Kidney epithelial cell (primary cell): ENCODE measurements at places on chromosomes 2 and 18. TPM values are rescaled to one million over a fixed set of nuclear protein-coding genes. Genes with fewer than 3 reads are reported as not detected.

Gene GALR1
- not detected in 2 replicates for total RNA-seq

Gene STK36
- total RNA-seq, result 30.0 and 49.3 TPM in 2 replicates

DNA sequence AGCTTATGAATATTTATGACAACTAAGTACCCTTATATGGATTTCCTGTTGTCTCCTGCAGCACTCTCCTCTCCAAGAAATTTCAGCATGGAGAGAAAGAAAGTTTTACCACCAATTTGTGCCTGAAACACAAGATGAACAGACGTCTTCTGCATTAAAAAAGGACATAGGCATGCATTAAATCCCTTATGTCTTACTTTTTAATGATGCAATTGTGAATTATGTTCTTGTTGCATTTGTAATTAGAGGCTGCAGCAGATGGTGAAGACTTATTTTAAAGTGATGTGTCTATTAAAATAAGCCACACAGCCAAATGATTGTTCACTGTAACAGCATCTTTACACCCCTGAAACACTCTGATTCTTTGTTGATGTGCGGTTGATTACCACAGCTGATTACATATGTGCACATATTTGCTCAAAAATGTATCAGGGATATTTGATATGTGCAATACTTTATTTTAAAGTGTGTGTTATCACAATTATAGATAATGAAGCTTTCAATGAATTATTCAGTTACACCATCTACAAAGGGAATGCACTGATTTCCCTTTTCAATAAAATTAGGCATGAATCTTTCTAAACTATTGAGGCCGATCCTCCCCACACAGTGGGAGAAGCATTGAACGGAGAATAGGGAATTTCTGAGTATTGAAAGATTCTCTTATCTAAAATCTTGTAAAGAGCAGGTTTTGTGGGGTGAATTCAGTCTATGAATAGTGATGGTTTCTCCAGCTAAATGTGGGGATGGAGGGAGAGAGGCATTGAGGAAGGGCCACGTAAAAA lies 585.1 kb downstream of the SLC4A3 start:
- no peak for DNase-seq

- no peak for DNase-seq
Measured at GRCh38 chr2:36597003-36597531, 901 bp downstream of the FEZ2 start.

DNA sequence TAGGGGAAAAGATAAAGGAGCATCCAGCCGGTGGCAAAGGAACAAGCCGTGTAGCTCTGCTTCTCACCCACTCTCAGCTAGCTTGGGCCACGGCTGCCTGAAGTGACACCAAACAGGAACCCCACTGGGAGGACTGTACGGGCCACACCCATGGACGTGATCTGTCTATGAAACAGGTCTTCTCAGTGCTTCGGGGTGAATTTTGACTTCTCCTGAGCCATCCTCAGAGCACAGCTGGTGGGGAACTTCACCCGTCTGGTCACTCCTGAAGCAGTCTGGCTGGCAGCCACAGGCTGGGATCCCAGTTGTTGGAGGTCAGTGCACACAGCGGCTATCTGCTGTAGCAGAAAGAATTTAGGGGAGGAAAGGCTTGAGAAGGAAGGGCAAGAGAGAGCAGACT lies 223.8 kb downstream of the FAM210A start:
- no peak for DNase-seq

- no peak for DNase-seq
Measured at GRCh38 chr2:216554755-216555154, 56.1 kb downstream of the RPL37A start.

DNA sequence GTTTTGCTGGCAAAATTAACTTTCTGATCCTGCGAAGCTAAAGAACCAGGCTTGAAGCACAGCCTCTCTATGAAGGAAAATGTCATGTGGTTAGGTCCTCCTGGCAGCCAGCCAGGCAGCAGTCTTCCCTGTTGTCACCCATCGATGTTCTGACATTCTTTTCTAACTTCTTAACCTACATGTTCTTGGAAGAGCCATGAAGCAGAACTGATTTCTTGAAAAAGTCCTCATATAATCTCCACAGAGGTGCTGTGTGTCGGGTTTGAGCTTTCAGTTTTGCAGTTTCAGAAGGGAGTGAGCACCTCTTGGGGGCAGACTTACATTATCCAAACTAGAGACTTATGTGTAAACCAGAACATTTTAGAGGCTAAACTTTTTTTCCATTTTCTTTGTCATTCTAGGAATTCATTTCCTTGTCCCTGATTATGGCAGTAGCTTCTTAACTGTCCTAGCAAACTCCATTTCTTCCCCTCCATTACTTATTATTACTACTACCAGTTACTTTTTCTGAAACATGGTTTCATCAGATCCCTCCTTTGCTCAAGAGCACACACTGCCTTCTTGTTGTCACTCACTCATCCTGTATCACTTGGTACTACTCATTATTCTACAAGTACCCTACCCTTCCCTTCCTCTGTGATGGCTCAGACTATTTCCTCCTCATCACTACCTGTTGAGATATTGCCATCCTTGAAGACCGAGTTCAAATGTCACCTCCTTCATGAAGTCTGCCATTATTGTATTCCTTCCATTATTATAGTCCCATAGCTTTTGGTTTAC lies 31.1 kb downstream of the DOK1 start:
- no peak for DNase-seq

Gene MYO3B
- 0.68 and 1.1 TPM in 2 replicates for total RNA-seq

- no peak for DNase-seq
Measured at GRCh38 chr2:88010136-88010535, 6.2 kb downstream of the RNU2-63P start.

Gene IGFBP2
- 298 and 307 TPM in 2 replicates for total RNA-seq

- peak; percentile 79 for DNase-seq
Measured at GRCh38 chr2:162091325-162092007, 17.5 kb upstream of the DPP4 start.

DNA sequence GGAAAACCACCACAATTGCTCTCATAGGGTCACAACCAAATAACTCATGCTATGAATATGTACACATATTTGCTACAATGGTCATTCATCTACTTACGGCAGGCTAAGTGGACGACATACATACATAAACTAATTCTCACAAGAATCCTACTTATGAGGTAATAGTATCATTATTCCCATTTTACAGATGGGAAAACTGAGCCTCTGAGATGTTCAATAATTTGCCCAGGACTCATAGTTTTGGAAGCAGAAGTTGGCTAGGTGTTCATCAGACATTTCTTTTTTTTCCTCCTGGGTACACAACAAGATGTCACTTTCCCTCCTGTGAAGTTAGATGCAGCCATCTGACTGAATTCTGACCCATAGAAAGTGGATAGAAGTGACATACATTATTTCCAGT lies 89.0 kb upstream of the PKDCC start:
- DNase-seq, result no peak

DNA sequence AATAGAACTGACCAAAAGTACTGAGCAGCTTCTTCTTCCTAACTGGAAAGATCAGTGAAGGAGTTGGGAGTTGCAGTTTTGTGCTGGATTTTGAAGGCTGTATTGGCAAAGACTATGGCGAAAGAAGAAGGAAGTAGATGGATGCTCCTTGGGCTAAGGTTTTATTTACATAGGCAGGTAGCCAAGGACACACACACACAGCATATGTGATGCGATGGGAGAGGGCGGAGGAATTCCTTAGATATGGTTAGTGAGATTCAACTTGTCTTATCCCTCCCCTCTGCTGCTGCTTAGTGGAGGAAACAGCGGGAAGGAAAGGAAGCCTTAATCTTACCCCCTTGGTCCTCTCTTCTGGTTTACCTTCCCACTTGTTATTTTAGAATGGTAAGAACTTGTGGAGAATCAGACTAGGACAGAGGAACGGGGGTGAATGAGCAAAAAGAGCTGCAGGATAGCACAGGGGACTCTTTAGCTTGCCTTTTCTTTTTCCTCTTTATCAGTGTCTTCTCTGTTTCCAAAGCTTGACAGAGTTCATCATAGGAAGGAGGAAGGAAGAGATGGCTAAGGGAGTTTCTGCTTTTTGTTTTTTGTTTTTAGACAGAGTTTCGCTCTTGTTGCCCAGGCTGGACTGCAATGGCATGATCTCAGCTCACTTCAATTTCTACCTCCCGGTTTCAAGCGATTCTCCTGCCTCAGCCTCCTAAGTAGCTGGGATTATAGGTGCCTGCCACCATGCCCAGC lies 87.9 kb downstream of the OSBPL6 start:
- no peak for DNase-seq

GRCh38 chr18:78352910-78353309 lies 626.7 kb upstream of the SALL3 start:
- DNase-seq, result no peak

- DNase-seq, result no peak
Measured at GRCh38 chr2:103448495-103448894, 686.7 kb downstream of the TMEM182 start.

Gene PLEKHA3
- total RNA-seq, result 9.7 and 11.4 TPM in 2 replicates

DNA sequence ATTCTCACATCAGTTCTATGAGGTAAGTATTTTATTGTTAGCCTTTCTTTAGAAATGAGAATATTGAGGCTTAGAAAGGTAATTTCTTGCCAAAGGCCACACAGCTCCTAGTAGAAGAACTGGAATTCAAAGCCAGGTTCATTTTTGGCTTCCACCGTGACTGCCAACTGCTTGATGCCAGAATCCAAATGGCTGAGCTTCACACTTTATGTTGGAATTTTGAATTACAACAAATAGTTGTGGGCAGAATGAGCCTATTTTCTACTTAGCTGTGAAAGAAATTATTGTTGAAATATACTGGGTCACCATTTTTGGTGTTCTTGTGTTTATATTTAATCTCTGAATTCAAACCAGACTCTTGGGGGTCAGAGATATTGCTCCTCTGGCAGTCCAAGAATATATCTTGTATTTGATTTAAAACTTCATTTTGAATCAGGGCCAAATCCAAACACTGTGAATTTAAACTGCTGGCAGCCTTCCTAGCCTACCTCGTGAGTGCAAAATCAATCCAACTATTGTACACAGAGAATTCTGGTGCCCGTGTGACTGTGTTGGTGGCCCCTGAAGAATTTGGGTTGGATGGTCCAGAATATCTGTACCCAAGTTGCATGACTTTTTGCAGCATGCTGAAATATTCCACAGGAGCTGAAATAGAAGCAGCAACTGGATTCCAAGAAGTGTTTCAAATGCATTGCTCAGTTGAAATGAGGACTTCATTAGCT lies 35.6 kb upstream of the LPIN1 start:
- DNase-seq, result no peak

GRCh38 chr2:119463136-119463535 lies 31.5 kb downstream of the TMEM37 start:
- DNase-seq, result no peak

DNA sequence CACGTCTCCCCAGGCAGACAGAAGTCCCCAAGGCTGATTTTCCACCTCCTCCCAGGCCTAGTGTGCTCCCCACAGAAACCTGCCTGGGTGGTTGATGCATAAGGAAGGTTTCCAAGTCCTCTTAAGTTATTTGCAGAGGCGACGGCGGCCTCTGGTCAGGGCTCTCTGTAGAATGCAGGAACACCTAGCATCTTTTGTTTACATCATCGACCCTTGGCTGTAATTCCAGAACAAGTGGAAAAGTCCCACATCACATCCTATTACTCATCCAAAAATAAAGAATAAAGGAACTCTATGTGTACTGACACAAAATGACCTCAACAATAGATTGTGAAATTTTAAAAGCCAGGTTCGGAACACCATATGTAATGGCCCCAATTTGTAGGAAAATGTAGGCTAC lies 211.1 kb downstream of the ALPK2 start:
- no peak for DNase-seq

DNA sequence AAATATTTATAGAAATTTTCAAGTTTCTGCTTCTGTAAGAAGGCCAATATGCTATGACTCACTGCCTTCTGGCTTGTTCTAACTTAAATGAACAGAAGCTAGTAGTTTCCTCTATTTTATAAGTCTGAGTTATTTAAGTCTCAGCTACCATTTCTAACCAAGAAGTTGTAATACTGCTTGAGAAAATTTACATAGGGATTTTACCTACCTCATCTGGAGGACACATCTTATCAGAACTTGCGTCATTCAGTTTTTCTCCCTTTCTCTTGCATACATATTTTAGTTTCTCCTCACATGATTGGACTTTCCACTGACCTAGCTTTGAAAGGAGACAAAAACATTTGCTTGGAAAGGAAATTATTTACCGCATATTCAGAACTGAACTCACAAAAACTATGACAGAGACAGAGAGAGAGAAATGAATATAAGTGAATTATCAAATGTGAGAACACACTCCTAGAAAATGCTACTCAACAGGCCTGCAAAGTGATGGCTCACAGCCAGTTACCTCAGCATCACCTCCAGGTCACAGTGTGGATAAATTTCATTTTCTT lies 81.1 kb upstream of the CD302 start:
- no peak for DNase-seq

Gene DHX57
- total RNA-seq, result 12.5 and 15.1 TPM in 2 replicates

DNA sequence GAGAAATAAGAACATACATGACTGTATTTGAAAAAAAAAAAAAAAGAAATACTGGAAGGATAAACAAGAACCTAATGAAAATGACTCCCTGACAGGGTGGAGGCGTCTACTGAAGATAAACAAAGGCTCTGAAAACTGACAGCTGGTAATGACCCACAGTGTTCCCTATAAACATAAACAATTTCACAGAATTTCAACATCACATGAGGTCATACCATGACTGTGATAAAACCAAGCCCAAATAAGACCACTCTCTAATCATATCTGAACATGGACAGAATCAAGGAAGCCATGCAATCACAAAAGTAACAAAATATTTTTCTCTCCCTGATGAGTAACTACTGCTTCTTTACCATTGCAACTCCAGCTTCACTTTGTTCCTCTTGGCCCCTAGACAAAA lies 159.3 kb downstream of the FAM124B start:
- DNase-seq, result no peak

DNA sequence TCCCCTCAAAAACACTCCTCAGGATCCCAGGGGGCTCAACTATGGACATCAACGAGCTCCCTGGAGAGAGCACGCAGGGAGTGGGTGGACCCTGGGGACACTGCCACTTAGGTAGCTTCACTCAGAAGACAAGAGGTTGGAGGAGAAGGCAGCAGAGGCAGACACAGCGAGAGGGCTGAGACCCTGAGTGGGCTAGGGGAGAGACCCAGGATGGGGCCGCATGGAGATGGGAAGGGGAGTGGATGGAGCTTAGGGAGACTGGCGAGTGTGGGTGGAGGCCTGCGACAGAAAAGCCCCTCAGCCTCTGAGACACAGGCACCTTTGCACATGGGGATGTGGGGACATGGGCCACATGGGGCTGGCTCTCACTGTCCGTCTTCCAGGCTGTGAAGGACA lies 70.9 kb downstream of the ASB1 start:
- DNase-seq, result no peak

Gene CHPF
- total RNA-seq, result 285 and 333 TPM in 2 replicates

DNA sequence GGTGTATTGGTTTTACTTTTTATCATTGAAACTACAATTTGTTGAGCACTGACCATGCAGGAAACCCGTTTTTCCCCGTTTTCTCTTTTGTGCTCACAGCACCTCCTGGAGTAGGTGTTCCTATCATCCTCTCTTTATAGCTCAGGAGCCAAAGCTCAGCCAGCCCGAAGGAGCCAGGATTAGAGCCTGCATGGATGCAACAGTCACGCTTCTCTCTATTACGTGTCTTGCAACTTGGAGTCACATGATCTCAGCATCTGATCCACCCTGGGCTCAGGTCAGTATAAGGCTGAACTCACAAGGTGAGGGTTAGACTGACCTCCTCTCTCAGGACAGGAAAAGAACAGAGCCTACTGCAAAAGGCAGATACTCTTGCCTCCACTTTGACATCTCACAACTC lies 150.5 kb downstream of the MBP start:
- no peak for DNase-seq
